ENCODE measurements at places on chromosomes 13 and 19.

GRCh38 chr13:20231839-20232555, at the start of gene GJB6:
Gene GJB6, minus strand, starts transcription at chr13:20232319. Its CDS starts 8,839 bp downstream, at chr13:20223480.
- no peak for DNase-seq

DNA sequence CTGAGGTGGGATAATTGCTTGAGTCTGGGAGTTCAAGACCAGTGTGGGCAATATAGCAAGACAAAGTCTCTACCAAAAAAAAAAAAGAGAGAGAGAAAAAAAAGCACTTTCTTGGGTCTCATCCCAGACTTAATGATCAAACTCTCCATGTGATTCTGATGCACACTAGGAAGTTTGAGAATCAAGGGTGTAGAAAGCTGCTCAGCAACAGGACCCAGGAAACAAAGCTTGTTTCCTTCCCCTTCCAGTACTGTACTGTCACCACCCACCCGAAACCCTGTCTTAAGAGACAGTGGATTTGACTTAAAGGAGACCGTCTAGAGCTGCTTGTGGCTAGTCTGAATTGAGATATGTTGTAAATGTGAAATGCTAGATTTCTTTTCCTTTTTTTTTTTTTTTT, 5.8 kb downstream of the MISP3 start:
- DNase-seq = no peak

DNA sequence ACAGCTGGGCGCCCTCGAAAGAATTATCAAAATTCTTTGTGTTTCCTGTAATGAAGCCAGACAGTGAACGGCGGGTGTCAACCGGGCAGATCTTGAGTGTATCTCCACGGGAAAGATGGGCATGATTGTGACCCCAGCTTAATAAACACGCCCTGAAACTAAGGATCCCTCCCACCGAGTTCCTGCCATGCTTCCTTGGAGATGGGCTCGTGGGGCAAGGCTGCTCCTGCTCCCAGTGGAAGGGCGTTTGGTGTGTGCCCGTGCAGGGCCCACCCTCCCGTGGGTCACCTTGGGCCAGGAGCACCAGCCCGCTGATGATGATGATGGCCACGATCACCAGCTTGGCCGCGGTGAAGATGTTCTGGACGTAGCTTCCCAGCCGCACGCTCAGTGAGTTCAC, 7.4 kb downstream of the SLC7A9 start:
- DNase-seq = no peak

DNA sequence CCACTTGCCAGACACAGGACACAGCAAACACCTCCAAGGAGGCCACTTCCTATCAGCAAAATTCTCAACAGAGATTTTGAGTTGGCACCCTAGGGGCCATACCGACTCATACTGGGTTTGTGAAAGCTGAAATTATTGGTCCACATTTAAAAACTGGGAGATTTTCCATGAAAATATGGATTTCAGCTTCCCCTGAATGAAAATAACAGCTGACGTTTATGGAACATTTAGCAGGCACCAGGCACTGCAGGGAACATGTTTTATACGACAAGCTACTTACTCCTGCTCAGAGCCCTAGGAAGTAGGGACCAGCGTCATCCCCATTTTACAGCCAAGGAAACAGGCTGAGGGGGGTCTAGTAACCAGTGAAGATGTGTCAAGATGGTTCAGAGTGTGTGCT, 169.3 kb downstream of the IER2 start:
- DNase-seq = no peak

- DNase-seq = peak; percentile 93
These were observed 8.0 kb downstream of the RGCC start for GRCh38 chr13:41465241-41465847.

DNA sequence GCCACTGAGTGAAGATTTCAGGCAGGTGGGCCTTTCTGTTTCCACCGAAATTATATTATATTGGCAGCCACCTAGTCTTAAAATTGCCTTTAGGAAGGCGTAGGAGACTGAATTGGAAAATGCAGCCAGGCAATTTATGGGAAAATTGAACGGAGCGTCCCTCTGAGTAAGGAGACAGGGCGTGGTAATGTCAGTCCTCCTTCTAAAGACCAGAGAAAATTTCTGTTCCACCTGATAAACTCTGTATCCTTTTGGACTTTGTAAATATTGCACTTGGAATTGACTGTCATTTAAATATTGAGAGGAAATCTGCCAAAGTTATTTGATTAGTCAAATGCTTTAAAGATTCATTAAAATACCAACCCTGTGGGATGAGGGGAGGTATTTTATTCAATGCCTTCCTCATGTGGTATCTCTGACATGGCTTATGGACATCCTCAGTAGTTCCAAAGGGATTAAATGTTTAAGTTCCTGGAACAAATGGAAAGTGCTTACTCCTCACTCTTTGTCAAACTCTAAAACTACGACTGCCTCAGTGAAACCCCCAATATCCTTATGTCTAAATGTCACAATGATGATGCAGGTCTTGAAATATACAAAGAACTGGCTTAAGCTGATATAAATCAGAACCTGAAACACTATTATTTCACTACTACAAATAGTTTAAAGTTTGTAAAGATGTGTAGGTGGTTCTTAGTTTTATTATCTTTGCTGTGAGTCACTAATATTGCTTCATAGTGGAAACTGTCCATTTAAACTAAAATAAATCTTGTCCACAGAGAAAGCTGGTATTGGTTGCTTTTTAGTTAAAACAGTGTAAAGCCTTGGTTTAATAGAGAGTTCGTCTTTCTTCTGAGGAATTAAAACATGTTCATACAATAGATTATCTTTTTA, 203.2 kb downstream of the FGF14 start:
- DNase-seq = peak; percentile 57

- no peak for DNase-seq
These were observed 1.7 kb downstream of the WDR83 start for GRCh38 chr19:12668346-12668745.

DNA sequence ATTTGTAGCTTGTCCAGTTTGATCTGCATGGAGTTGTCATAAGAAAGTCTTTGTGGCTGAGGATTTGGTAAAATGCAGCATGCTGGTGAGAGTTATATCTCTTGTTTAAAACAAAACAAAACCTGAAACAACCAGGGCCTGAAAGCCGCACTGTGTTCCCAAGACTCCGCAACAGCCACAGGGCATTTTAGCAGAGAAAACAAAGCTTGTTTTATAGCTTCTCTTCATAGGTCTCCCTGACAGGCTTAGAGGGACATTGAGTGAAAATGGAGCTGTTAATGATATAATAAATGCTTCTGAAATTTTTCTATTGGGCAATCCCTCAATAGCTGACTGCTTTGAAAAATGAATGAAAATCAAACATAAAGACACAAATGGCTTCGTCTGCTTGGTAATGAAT, 148.7 kb upstream of the RNF113B start:
- DNase-seq = no peak
